Activated gamma-delta T cell (primary cell): ENCODE measurements at places on chromosomes 2 and 18.

DNA sequence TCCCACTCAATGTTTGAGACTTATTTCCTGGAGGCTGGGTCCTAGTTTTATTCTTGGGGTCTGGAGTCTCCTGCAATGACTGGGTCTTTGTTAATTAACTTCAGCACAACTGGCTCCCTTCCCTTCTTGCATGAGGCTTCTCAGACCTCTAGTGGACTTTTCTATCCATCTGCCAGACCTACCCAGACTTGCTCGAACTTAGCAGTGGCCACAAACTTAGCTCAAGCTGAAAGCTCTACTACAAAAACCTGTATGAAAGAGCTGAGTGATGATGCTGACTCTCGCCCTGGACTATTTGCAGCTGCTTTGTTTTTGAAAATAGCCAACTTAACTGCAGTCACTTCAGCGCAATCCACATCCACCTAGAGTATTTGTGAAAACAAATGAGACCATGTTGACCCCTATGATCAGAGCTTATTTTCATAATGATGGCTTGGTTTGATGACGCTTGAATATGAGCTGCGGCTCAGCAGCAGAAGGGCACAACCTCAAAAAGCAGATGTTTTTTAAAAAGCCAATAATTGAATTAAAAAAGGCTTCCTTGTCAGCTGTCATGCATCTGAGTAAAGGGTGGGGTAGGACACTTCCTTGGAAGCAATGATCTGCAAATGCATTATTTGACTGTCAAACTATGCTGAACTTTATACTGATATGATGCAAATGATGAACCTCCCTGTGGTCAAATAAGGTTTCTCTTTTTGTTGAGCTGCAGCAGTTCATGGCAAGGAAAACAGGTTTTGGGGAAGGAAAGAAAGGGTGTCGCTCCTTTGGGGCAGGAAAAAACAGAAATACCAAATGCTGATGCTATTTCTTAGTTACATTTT lies 10.6 kb upstream of the ANXA4 start:
- DNase-seq, result no peak

DNA sequence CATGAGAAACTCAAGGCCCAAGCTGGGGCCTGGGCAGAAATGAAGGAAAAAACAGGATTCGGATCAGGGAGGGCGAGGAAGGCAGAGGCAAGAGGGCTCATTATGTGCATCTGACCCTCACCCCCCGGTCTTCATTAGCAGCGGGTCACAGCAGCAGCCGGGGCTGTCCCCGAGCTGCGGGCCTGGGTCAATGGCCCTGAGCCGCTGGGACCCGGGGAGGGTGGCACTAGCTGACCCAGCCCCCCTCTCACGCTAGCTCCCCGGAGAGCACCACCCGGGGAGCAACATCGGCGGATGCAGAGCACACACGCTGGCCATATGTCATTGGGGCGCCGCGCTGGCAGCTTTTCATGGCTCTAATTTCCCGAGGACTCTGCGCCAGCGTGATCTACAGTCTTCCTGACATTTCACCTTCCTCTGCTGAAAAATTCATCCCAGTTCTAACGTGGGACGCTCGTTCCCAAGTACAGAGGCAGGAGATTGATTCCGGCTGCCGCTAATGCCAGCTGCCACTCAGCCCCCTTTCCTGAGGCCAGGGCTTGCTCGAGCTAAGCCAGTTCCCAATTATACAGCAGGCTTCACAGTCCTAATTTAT lies 63.7 kb downstream of the EIPR1 start:
- no peak for DNase-seq

DNA sequence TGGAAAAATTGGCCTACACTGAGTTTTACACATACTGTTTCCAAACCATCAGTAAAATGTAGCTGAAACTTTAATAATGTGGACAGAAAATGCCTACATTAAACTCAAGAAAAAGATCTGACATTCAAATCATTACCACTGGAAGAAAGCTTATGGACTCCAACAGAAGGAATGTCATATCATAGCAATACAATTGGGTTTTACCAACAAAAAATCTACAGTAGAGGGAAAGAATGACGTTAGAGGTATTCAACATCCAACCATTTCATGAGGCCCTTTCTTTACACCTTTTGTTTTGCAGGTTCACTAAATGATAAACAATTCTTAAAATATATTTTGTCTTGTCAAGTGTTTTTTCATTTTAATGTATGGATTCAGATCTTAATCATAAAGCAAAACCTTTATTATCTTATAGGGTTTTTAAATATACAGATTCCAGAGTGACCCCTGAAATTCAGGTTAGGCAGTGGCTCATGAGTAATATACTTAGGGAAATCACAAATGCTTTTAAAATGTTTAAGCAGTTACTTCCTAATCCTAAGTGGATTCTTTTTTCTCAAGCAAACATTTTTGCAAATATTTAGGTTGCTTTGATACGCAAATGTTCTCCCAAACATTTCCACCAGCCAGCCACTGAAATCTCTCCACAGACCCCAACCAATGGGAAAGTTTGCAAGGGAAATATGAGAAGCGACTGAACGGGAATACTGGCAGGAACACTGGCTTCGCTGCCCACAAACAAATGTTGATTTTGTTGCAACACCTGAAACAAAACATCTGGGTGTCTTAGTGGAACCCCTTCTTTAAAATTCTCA lies 168.7 kb downstream of the TCF4 start:
- DNase-seq, result no peak

- DNase-seq, result no peak
These were observed 246.0 kb downstream of the CLIP4 start for GRCh38 chr2:29361231-29361630.

DNA sequence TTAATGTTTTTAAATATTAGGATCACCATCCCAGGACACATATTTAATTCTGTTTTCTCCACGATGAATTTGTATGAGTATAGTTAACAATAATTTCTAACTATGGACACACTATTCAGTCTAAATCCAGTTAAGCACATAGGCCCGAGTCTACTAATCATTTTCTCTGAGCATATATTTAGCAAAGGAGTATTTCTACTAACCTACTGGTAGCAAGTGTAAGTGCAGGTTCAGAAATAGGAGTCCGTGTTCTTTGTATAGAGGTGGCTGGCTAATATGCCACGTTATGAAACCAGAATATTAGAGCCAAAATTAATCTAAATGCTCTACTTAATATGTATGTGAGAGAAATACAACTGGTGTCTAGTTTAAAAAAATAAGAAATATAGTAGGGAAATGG lies 416.6 kb upstream of the NXPH2 start:
- DNase-seq, result no peak

- DNase-seq, result no peak
These were observed 106.7 kb upstream of the MCFD2 start for GRCh38 chr2:47022186-47022765.

DNA sequence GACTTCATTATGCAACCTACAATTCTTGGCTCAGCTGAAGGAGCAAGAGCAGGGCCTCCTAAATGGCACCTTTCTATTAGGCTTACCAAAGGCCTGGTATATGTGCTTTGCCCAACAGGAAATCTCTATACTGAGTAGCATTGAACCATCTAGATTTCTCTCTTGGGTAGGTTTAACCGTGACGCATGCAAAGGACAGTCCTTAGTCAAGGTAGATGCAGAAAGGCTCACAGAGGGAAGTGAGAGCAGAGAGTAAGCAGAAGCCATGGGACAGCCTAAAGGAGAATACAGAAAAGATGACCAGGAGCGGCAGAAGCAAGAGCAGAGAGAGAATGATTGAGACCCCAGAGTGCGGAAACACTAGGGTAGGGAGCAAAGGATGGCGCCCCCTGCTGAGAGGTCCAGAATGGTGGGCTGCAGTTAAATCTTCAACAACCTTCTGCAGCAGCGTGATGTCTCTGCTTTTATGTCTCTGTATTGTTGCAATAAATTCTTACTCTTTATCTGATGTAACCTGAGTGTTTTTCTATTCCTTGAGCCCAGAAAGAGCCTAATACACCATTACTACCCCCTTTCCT lies 4.7 kb upstream of the OSBPL1A start:
- no peak for DNase-seq

GRCh38 chr2:5041501-5041900 lies 650.7 kb upstream of the SOX11 start:
- no peak for DNase-seq

DNA sequence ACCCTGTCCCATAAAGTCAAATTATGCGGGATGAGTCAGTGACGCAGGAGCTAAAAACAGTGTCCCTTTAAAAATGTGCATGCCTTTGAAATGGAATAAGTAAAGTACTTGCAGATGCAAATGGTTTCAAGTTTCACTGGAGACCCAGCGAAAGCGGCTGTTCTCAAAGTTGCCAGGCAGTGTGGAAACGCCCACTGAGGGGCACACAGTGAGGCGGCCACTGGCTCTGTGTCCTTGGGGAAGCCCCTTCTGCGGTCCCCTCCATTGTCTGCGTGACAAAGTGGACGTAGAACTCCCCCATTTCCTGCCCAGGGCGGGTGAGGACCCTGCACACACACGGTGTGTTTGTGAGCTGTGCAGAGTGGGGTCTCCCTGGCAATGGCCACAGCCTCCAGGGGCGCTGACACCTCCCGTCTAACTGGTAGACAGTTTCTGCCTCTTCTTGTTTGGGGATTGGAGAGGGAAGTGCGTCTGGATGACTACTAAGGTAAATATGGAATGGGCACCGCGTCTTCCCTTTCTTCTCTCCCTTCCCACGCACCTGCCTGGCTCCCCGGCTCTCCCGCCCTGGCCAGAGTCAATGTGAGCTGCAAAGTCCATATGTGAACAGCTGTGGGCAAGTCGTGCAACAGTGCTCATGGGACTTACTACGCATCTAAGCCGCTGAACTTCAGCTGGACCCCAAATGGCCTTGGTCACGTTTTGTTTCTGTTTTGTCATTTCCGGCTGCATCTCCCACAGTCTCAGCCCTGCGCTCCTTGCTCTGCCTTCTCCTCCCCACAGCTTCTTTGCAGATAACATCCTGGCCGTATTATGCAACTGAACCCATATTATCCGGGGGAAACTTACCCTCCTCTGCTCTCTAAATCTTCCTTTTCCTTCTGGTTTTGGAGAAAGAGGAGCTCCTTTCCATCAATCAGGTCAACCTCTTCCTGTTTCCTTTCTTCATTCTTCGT lies 33.7 kb upstream of the ZNF516 start:
- DNase-seq, result no peak
